ENCODE measurements at places on chromosomes 2 and 18. TPM values are rescaled to one million over a fixed set of nuclear protein-coding genes. Genes with fewer than 3 reads are reported as not detected.

Gene CFAP221
- 0.34 TPM for total RNA-seq

Gene TEX44
- not detected for total RNA-seq

Gene REG3G
- total RNA-seq: not detected

Gene SSB
- total RNA-seq: 79.0 TPM

Gene PPP4R1
- 136 TPM for total RNA-seq

Gene RGPD3
- 0.27 TPM for total RNA-seq

Gene DCDC2C
- total RNA-seq: not detected

Gene ESPNL
- 0.81 TPM for total RNA-seq

Gene MERTK
- 2.3 TPM for total RNA-seq

Gene CXCR1
- not detected for total RNA-seq

Gene LTBP1
- total RNA-seq: 3.9 TPM

Gene PSMA8
- total RNA-seq: not detected

Gene SCG2
- total RNA-seq: 38.7 TPM

Gene RAB6C
- 0.25 TPM for total RNA-seq

Gene SEPTIN10
- total RNA-seq: 75.2 TPM

Gene OXER1
- total RNA-seq: not detected

Gene LYPD1
- total RNA-seq: 1.1 TPM

Gene STK36
- 101 TPM for total RNA-seq

Gene TEX261
- 43.0 TPM for total RNA-seq

Gene PCBP1
- total RNA-seq: 301 TPM

Gene RAX
- total RNA-seq: not detected

Gene LONRF2
- total RNA-seq: 1.3 TPM

Gene MDH1B
- total RNA-seq: 0.98 TPM

Gene RNF125
- 1.5 TPM for total RNA-seq

Gene DUSP19
- 1.6 TPM for total RNA-seq

Gene SERPINB11
- not detected for total RNA-seq

Gene TDRD15
- not detected for total RNA-seq

Gene CCDC148
- 1.8 TPM for total RNA-seq

Gene CDK5R2
- 46.1 TPM for total RNA-seq

Gene KLHL30
- 3.5 TPM for total RNA-seq

Gene SEPTIN2
- total RNA-seq: 302 TPM

Gene MEP1B
- not detected for total RNA-seq

Gene IL36G
- total RNA-seq: not detected

Gene UGT1A8
- total RNA-seq: not detected

Gene SH3BP4
- total RNA-seq: 59.3 TPM

Gene KCNG2
- 1.6 TPM for total RNA-seq

Gene MYCN
- total RNA-seq: 43.8 TPM

Gene TMEM87B
- 8.6 TPM for total RNA-seq

Gene GPR45
- total RNA-seq: 0.44 TPM

Gene SERPINB12
- not detected for total RNA-seq

Gene SULT1C2
- not detected for total RNA-seq

All from glutamatergic neuron (in vitro differentiated cells).